Fibroblast of the conjunctiva (primary cell): ENCODE measurements at places on chromosomes 11 and 22.

DNA sequence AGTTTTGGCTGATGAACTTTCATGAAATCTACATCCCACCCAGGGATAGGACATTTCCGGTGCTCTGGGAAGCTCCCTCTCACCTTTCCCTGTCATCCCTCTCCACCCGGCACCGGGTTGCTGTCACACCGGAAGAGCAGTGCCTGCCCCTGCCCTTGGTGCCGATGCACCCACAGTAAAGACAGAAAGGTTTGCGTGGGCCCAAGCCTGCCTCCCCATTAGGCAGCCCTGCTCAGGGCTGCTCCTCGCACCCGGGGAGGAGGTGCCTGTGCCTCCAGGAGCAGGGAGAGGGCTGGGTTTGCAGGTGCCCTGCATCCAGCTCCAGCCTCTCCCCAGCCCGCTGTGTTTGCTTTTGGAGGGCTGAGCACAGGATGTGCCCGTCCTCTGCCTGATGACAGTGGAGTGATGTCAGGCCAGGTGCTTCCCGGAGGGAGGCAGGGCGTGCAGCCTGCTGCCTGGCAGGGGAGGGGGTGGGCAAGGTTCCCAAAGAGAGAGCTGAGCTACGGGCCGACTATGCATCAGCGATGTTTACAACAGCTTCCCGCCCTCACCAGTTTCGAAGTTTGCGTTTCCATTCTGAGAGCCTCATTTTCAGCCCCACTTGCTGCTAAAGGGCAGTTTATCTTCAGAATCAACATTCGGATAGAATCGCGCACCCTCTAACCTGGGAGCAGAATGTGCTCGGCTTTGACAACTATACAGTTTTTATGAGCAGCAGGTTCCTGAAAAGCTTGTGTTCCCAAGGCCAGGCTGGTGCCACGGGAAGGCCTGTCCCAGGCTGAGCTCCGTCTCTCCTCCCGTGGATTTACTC lies 83.2 kb upstream of the CLDN5 start:
- no peak for DNase-seq

DNA sequence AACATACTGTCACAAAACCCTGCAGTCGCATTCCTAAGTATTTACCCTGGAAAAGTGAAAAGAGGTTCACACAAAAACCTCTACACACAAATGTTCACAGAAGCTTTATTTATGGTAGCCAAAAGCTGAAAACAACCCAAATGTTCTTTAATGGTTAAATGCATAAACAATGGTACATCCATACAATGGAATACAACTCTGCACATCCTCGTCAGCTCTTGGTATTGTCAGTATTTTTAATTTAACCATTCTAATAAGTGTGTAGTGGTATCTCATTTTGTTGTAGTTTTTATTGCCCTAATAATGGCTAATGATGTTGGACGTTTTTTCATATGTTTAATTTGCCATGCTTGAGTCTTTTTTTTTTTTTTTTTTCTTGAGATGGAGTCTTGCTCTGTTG lies 99.4 kb downstream of the ATXN10 start:
- DNase-seq: no peak

DNA sequence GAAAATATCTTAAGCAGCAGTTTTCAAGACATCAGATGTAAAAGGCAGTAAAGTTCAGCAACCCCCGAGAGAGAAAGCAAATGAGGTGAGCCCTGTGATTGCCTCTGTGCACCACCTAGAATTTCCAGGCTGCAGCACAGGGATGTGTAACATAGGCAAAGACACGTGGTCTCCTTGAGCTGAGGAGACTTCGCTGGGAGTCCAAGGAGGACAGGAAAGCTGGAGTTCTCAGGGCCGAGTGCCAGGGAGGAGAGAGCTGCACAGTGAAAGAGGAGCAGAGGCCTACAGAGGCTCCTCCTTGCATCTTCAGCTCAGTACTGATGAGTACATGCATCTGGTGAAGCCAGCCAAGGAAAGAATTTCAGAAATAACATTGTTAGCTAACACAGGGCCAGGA lies 17.6 kb upstream of the TOLLIP start:
- no peak for DNase-seq

DNA sequence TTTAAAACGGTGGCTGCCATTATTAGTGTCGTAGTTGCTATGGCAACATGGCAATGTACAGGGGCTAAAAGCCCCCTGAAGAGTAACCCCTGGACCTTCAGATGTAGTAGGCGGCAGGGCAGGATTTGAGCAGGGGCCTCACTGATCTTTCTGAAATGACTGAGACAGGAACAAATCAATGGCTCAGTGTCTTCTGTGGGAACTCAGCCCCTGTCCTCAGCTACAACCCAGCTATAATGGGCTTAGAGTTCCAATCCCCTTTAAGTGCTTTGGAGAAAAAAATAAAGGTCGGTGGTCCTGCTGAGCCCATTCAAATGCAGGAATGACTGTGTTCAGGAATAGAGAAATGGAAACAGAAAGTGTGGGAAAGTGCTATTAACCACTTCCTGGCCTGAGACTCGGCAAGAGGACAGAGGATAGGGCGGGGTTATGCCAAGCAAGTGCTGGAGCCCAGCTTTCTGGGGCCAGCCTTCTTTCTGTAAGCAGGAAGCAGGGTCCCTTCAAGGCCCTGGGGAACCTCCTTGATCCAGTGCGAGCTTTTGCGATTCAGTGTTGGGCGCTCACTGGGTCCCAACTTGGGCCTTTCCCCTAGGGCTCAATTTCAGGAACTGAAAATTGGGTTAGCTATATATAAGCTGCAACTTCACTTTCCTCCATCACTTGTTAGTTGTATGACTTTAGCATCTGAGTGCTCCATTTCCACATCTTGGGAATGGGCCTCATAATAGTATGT lies 6.1 kb upstream of the CD82 start:
- DNase-seq: no peak

- DNase-seq: no peak
These were observed 10.3 kb downstream of the KDM4E start for GRCh38 chr11:95035316-95035715.

DNA sequence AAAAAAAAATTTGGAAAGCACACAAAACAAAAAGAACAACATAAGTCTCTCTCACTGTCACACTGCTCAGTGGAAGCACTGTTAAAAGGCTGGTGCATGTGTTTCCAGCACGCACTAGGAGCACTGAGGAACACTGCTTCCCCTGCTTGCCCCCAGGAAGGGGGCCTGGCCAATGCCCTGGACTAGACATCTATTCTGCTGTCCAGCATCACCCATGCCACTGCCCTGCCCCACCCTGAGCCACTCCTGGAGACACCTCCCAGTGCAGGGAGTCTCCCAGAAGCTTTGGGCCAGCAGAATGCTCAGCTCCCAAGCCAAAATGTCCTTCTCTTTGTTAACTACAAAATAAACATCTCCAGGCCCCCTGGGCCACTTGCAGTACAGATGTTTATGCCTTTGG lies 49.7 kb upstream of the EMID1 start:
- DNase-seq: no peak

- DNase-seq: no peak
These were observed 206.4 kb downstream of the BLID start for GRCh38 chr11:121909596-121909995.
